ENCODE measurements at places on chromosomes 4 and X.

GRCh38 chr4:2995546-2996265, 32.3 kb downstream of the GRK4 start:
- DNase-seq: no peak

GRCh38 chr4:67874986-67875385, 8.8 kb downstream of the TMPRSS11D start:
- peak; percentile 63 for DNase-seq

DNA sequence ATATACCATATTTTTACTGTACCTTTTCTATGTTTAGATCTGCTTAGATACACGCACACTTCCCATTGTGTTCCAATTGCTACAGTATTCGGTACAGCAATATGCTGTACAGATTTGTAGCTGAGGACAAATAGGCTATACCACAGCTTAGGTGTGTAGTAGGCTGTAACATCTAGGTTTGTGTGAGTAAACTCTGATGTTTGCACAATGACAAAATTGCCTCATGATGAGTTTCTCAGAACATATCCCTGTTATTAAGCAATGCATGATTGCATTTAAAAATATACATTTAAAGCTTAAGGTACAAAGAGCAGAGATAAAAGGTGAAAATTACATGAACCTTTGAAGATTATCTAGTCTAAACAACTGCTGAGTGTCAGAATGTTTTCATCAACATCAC, 181.7 kb downstream of the ADGRA3 start:
- DNase-seq: no peak

GRCh38 chr4:52919461-52919860, 57.3 kb downstream of the RASL11B start:
- no peak for DNase-seq

DNA sequence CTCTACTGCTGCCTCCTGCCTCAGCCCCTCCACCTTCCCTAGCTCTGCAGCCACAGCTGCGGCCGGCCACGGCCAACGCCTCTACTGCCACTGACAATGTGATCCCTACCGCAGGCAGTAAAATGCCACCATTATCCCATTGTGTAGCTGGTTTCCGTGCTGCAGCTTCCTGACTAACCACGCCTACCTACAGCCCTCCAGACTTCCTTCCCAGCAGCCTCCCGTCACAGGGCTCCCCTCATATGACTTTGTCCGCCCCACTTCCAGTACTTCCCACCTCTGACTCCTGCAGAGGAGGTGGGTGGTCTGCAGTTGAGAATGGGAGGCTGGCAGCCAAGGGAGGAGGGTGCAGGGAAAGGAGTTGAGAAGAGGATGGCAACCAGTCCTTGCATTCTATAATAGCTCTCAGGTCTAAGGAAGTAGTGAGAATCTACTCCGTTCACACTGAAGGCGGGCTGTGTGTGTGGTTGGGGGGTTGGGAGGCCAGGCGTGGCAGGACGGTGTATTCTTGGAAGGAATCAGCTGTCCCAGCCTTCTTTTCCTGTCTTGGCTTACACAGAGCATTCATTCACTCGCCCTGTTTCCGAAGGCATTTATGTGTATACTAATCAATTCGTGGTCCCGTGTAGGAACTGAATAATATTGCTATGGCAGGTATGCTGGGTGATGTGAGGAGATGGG, 33.1 kb upstream of the USP51 start:
- no peak for DNase-seq

DNA sequence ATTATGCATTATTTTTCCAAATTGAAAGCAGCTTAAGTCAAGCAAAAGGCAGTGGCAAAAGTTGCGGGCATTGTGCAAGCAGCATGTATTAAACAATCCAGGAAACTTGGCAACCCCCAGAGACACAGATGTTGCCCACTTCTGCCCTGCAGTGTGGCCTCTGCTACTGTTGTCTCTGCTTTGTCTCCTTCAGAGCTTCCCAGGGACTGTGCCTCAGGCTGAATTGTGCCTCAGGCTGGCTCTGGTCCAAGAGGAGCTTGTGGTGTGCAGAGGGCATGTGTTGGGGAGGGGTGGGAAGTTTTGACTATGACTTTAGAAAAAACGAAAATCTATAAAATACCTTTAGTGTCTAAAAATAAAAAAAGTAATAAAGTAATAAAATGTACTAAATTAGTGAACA, 201.4 kb downstream of the CCSER1 start:
- DNase-seq: peak; percentile 10

DNA sequence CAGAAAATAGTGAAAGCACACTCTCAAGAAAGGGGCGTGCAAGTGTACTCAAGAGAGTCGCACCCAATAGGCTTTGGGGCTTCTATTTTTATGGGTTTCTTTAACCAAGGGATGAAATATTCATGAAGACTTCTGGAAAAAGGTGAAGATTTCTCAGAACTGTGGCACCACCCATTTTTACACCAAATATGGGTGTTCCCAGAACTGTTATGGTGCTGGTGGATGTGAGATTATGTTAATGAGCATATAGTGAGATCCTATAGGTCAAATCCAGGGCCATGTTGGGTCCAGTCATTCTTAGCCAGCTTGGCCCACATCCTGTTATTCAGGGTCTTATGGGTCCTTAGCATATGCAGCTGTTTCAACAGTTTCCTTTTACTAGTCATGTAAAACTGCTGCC, 61.0 kb upstream of the SMIM10 start:
- DNase-seq: no peak

DNA sequence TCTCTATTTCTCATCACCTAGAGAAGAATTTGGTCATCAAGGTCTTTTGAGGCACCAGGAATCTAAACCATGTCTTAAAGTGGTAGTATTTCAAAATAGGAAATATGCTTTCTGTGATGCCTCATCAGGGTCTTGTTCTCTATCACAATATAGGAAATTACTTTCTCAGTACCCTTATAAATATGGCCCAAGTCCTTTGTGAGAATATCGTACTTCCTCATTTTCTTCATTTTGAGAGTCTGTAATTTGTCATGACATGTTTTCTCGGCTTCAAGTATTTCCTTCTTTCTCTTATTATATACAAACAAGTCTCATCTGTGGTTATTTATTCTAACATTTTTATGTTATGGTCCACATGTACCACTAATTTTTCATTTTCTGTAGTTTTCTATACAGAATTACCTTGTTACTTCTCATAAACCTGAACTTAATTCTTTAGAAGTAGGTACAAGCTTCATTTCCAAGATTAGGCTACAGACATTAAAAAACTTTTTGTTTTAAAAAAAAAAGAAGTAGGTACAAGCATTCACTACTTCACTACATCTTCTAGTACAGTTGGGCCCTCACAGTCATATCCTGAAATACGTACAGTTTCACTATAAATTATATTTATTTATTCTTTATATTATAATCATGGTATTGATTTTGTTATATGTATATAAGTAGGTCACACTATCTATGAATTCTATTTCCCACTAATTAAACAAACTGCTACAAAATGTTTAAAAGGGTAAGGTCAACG, 54.4 kb downstream of the KLHL13 start:
- DNase-seq: no peak

GRCh38 chr4:188867796-188868195, 728.6 kb downstream of the TRIML1 start:
- DNase-seq: no peak

DNA sequence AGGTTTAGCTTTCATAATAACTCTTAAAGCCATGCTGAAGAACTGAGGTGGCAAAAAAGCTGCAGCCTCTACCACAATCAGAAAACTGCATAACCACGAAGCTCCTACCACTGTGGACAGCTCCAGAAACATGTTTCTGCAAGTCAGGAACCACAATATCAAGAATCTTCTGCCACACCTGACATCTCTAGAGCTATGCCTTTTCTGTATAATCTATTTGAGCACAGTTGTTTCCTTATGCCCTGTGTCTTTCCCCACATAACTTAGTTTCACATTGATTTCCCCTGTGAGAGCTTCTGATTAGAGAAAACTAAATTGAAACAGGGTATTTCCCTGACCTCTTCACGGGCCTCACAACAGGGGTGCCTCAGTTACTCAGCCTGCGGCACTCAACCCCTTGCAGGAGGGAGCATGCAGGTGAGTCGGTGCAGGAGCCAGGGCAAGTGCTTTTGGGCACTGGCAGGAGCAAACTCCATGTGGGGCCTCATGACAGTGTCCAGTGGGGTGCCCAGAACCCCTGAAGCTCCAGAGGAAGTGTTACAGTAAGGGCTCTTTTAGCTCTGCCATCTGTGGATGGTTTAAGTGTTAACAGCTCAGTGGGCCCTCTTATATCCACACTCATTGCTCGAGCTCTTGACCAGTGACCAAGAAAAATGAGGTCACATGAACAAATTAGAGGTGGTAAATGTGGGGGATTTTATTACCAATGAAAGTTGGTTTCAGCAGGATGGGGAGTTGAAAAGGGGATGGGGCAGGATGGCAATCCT, 132.8 kb upstream of the BMP3 start:
- DNase-seq: no peak

GRCh38 chr4:181582595-181582994, 660.6 kb upstream of the TENM3 start:
- DNase-seq: no peak

- peak; percentile 5 for DNase-seq
These were observed 18.5 kb upstream of the DCAF4L1 start for GRCh38 chr4:41963105-41963504.

GRCh38 chr4:1540601-1541375, 134.5 kb upstream of the NKX1-1 start:
- DNase-seq: no peak

- DNase-seq: no peak
These were observed 5.8 kb upstream of the DCLK2 start for GRCh38 chr4:150072471-150072870.

DNA sequence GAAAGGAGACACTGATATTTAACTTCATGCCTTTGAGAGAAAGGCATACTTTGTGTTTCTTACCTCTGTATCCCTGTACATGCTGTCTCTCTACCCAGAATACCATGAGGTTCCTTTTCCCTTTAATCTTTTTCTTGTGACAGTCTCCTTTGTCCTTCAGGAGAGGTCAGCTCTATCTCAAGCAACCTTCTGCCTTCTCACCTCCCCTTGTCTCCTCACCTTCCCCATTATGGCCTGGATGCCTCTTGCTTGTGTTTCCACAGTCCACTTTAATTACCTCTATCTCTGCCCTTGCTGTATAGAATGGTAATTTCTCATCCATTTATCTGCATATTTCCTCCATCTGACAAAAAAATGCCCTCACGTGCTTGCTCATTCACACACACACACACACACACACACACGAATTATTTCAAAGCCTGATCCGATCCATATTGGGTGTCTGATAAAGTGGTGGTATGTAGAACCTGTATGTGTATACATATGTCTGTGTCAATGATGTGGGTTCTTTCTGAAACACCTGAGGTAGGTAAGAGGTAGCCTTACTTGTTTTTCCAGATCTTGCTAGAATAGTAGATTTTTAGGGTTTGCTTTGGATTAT, 28.5 kb downstream of the MSN start:
- DNase-seq: no peak

DNA sequence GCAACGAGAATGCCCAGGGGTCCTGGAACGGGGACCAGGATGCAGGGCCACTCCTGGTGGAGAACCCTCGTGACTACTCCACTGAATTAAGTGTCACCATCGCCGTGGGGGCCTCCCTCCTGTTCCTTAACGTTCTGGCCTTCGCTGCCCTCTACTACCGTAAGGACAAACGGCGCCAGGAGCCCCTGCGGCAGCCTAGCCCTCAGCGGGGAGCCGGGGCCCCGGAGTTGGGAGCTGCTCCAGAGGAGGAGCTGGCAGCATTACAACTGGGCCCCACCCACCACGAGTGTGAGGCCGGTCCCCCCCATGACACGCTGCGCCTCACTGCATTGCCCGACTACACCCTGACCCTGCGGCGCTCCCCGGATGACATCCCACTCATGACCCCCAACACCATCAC, 24.9 kb downstream of the NLGN3 start:
- DNase-seq: no peak

- no peak for DNase-seq
These were observed 408.3 kb downstream of the HNRNPD start for GRCh38 chr4:81965454-81965853.

GRCh38 chr4:108556588-108557200, 63.7 kb upstream of the RPL34 start:
- no peak for DNase-seq

DNA sequence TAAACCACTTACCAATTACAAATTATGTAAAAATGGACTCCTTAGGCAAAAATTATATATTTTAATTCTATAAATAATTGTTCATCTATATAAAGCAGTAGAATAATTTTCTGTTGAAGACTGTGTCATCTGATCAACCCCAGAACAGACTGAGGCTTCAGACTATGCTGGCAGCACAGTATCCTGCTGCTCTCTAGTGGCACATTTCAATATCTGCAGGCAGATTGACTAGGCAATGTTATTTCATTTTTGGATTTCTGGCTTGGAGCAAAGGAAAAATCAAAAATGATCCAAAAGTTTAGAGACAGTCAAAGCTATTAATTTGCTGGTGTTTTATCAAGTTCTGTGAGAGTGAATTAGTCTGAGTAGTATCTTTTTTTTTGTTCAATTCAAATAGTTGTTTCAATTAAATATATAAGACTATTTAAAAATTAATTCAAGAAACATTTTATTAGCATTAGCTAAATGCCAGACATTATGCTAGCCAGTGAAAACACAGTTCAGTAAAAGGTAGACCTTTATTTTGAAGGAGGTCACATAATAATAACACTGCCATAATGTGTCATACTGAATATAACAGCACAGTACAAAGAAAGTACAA, 21.3 kb upstream of the SULT1E1 start:
- DNase-seq: peak; percentile 48

- no peak for DNase-seq
These were observed 52.6 kb upstream of the DCTD start for GRCh38 chr4:182969651-182970279.

DNA sequence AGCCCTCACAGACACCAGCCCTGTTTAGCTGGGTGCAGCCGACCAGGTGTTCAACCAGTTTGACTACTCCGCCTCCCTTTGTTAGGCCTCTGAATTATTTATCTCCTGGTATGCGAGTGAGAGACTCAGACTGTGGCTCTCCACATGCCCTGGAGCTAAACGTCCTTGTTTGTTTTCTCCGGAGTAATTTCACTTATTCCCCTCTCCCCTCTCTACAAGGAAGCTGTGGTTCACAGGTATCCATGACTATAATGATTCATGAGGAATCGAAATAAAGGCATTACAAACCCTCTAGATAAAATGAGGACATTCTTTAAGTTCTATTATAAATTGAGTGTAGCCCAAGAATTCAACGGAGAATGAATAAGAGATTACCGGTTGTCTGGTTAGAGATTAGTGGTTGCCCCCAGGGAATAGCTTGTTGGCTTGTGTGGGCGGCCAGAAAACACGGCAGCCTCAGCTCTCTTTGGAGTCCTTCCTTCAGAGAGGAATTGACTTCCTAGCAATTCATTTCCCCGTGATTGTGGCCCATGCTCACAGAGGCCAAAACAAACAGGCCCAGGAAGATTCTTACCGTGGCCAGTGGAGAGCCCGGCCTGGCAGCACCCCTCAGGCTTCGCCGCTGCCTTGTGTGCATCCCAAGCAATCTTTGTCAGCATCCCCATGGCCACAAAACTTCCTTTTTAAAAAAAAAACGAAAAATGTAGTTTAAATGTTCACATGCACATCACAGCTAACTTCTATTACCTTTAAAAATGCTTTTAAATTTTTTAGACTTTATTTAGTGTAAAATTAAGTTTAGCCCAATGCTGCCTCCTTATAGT, 60.2 kb upstream of the CBR4 start:
- DNase-seq: peak; percentile 98

Measured in fibroblast of upper back skin (primary cell).